Body of pancreas (tissue), 4 donors: ENCODE measurements at places on chromosomes 2 and 18.

GRCh38 chr2:107730898-107731297, 95.8 kb upstream of the RGPD4 start:
- DNase-seq = no peak

- no peak for DNase-seq
Measured at GRCh38 chr2:239522002-239522739, 121.4 kb upstream of the HDAC4 start.

DNA sequence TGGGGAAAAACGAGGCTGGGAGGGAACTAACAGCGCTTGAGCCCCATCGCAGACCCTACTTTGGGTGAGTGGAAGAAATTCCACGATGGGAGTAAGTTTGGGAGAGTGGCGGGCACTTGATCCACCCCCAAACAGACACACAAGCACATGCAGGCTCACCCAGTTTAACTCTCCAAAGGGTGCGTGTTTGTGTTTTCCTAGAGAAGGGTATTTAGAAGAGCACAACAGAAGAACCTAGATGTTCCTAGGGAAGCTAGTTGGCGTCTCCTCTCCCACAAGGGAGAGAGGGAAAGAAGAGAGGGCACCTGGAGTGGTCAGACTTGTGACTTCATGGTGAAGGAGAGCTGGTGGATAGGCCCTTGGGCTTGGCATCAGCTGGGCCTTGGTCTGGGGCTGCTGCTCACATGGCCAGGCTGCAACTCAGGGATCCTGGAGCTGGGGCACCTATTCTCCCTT, 3.2 kb downstream of the GATA6 start:
- DNase-seq = peak; percentile 60

DNA sequence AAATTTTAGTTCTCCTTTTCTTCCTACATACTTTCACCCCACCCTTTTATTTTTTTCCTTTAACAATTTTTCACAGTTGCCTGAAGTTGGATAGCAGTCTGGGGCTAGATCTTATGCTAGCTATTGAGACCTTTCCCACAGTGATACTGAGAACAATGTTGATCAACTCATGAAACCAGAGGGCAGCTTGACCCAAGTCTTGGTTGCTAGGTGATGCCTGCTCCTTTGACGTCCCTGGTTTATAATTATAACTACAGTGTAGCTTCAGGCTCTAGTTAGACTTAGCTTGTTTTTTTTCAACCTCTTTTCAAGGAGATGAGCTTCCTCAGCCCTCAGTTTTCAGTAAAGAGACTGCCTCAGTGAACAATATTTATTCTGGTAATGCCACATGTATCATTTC, 648.5 kb downstream of the IRS1 start:
- DNase-seq = no peak

DNA sequence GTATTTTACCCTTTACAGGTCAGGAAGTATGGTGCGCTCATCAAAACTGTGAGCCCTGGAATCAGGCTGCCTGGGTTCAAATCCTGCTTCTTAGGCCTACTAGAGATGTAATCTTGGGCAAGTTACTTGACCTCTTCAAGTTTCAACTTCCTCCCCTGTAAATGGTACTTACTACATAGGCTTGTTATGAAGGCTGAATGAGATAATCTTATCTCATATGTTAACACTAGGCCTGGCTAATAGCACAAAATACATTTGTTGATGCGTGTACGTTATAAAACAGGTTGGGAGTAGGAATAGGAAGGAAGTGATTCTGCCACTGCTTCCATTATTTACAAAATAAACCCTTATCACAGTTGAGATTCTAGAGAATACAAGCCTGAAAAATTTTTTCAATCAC, 1.7 kb upstream of the RFTN2 start:
- DNase-seq = no peak

GRCh38 chr18:22342625-22343024, 75.1 kb downstream of the CTAGE1 start:
- DNase-seq = peak; percentile 50

DNA sequence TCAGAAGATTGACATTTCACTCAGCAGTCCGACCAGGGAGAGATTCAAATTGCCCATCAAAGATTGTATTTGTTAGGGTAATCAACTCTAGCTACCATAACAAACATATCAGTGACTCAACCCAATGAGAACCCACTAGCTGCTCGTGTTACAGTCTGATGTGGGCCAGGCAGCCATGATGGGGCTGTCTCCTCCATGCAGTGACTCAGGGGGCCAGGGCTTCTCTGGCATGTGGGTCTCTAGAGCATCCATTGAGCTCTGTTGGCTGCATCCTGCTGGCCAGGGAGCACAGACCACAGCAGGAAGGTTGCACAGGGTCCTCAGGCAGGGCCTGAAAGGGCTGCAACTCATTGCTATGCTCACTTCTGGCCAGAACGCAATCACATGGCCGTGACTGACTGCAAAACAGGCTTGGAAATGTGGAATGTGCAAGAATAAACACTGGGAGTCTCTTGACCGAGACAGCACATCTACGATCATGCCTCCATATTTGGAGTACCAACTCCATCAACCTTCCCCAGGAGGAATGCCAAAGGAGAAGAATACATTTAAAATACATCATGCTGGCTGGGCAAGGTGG, 216.8 kb downstream of the EIPR1 start:
- DNase-seq = no peak

GRCh38 chr2:132503701-132504100, 87.1 kb downstream of the GPR39 start:
- no peak for DNase-seq
